ENCODE measurements at places on chromosomes 16 and 17. TPM values are rescaled to one million over a fixed set of nuclear protein-coding genes. Genes with fewer than 3 reads are reported as not detected.

Gene ESRP2
- polyA plus RNA-seq: 1.5 TPM

Gene TP53TG3
- not detected for polyA plus RNA-seq

Gene KRT32
- not detected for polyA plus RNA-seq

Gene C16orf89
- not detected for polyA plus RNA-seq

Gene NARF
- polyA plus RNA-seq: 65.5 TPM

Gene NAGPA
- polyA plus RNA-seq: 4.9 TPM

Gene GAST
- not detected for polyA plus RNA-seq

Gene ULK2
- polyA plus RNA-seq: 19.4 TPM

Gene ZNF750
- polyA plus RNA-seq: 0.46 TPM

Gene NLRC3
- polyA plus RNA-seq: 0.84 TPM

Gene MMP15
- polyA plus RNA-seq: 21.3 TPM

Gene ABCC3
- 0.67 TPM for polyA plus RNA-seq

Gene RAB26
- 1.1 TPM for polyA plus RNA-seq

Gene LUC7L3
- polyA plus RNA-seq: 243 TPM

Gene HEATR9
- not detected for polyA plus RNA-seq
